Activated CD8-positive, alpha-beta T cell treated with anti-CD3 and anti-CD28 coated beads, Interleukin-2, amount 10 ng/mL, durations not matched to agents 7 days and 5 days (primary cell): ENCODE measurements at places on chromosomes 11 and 22. TPM values are rescaled to one million over a fixed set of nuclear protein-coding genes. Genes with fewer than 3 reads are reported as not detected.

The ADM gene
- 3.6 TPM for total RNA-seq

DNA sequence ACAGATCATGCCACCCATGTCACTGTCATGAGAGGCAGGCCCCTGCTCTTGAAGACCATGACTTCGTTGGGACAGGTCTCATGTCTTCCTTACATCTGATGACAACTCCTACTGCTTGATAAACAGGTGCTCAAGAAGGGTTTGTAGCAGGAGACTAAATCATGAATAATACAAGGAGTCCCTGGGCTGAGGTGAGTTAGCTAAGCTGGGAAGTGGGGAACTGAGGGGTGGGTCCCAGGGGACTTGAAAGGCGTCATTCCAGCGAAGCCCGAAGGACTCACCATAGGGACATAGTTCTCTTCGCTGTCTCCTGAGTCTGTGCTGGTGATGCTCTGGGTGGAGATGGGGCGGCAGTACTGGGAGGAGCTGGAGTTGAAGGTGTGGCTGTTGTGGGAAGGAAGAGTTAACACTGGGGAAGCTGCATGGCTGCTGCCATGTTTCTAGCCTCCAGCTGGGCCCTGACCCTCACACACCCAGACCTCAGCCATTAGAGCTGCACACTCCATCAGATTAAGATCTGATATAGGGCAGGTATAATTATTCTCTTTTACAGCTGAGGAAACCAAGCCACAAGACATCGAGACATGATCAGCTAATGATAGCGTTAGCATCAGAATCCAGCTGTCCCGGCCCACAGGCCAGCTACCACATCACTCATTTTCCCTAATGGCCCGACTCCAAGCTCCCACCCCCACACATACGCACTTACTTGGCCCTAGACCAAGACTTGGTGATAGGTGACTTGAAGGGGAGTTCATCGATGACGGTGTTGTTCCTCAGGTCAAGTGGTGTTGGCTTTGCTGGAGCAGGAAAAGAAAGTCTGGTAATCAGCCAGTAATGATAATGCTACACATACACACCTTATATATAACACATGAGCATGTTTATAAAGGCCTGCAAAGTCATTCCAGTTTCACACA is 32.9 kb downstream of the USP35 start:
- DNase-seq: no peak

DNA sequence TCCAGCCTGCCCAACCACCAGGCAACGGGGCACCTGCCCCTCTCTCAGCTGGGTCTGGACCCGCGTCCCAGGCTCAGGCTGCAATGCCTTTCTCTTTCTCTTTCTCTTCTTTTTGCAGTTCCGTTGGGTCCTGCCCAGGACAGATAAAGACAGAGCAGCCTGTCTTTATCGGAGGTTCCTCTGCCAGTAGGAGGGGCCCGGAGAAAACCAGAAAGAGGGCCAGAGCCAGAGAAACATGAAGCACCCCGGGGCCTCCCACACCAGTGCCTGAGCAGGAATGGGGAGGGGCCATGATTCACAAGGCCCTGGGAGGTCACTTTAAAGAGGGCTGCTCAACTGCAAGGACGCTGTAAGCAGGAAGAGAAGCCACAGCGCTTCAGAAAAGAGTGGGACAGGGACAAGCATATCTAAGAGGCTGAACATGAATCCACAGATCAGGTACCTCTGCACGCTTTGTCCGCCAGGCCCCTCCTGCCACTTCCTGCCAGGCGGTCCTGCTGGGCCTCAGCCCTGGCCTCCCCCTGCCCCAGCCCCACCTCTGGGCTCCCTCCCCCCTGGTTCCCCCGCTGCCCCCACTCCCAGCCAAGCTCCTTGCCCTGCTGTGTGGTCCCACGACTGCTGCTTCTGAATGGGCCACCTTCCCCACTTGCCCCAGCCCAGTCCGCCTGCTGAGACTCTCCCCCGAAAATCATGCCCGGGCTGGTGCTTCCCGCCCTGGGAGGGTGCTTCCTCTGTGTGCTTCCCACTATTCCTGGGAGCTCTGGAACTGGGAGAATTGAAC is at the start of gene APOBEC3C:
Gene APOBEC3C (plus strand): TSS at position 316 of the 781 bp plus-strand sequence. CDS start 106 bp downstream, at position 422.
- DNase-seq: peak; percentile 94

The RAB3IL1 gene
- not detected for total RNA-seq

The MMP13 gene
- total RNA-seq: not detected

The NRGN gene
- 5.7 TPM for total RNA-seq

DNA sequence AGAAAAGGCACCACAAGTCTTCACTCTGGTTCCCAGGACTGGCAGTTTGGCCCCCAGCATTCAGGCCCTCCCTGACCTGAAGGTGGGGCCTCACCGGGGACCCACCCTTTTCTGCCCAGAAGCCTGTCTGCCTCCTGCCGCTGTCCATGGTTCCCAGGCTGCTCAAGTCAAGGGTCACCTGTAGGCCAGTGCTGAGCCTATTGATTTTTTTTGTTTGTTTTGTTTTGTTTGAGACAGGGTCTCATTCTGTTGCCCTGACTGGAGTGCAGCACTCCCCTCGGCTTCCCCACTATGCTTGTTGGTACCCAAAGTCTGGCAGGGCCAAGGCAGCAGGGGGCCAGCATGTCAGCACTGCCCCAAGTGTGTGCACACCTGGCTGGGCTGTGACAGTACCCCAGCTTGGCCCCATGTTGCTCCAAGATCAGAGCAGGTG is 11.0 kb upstream of the MED17 start:
- no peak for DNase-seq

- DNase-seq: no peak
Observed at GRCh38 chr11:12079726-12080556, 30.4 kb upstream of the MICAL2 start.

DNA sequence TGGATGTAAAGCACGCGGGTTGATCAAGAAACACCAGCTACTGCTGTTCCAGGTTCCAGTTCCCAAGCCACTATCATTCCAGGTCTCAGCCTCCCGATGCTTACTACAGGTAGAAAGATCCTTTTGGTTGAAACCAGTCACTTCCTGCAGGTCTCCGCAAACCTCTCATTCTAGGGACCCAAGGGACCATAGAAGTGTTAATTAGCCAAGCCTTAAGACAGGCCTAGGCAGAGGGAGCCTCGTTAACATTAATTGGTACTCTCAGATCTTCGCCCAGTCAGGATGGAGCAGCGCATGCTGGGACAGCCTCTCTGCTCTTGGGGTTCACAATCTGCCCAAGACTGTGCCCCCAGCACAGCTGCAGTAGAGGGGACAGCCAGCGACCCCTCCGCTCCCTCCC is 11.2 kb upstream of the OAF start:
- DNase-seq: no peak

GRCh38 chr11:44725016-44725685 is 1.6 kb upstream of the TSPAN18 start:
- no peak for DNase-seq

DNA sequence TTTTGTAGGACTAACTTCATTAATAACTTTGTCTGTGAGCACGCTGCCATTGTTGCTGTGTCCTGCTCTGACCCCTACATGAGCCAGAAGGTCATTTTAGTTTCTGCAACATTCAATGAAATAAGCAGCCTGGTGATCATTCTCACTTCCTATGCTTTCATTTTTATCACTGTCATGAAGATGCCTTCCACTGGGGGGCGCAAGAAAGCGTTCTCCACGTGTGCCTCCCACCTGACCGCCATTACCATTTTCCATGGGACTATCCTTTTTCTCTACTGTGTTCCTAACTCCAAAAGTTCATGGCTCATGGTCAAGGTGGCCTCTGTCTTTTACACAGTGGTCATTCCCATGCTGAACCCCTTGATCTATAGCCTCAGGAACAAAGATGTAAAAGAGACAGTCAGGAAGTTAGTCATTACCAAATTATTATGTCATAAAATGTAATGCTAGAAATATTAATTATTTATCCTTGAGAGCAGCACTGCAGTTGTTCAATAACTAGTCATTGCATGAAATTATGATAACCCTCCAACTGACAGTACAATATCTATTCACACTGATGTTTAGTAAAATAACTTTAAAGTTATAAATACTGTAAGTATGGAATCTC is 46.4 kb upstream of the OR5D13 start:
- no peak for DNase-seq
